DMS79 treated with DMSO at 0.1 percent for 48 hours (cell line): ENCODE measurements at places on chromosomes 13 and 19.

GRCh38 chr13:48536621-48537250, 3.9 kb upstream of the RCBTB2 start:
- DNase-seq, result no peak

- DNase-seq, result no peak
Observed at GRCh38 chr19:29672933-29673336, 7.7 kb downstream of the PLEKHF1 start.

GRCh38 chr13:97615266-97615665, 181.3 kb downstream of the RAP2A start:
- no peak for DNase-seq

DNA sequence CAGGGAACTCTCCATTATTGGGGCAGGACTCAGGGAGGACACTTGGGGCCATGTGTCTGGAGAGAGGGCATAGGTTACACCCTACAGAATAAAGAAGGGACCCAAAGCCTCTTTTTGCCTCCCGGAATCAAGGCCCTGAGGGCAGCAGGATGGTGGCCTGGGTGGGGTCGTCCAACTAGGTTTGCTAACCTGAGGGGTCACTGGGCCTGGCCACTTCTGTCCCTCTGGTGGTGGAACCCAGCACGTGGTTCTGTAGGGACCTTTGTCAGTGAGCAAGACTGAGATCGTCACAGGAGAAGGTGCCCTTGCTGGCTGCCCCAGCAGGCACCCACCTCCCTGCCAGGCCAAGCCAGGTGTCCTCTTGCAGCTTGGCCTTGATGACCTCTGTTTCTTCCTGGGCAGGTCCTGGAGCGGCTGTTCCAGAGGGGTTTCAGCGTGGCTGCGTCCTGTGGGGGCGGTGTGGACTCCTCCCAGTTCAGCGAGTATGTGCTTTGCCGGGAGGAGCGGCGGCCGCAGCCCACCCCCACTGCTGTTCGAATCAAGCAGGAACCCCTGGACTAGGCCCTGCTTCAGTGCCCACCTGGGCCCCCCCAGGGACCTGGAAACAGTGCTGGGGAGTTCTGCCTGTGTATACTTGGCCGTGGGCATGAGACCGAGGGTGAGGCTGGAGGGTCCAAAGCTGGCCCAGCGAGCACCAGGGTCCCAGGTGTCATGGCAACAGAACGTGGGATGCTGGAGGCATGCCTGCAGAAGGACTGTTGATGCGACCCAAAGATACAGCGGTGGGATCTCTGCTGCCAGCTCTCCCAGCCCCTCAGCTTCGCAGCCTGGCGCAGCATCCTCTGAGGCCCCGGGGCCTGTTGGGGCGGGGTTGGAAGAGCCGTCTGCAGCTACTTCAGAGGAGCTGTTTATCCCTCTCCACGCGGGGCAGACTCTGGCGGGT, 16.0 kb downstream of the KCTD15 start:
- no peak for DNase-seq

GRCh38 chr13:71491010-71491409, 376.0 kb downstream of the DACH1 start:
- no peak for DNase-seq
